Activated T-helper 9 cell treated with anti-CD3 and anti-CD28 coated beads, Interleukin-2, amount 50 U/mL, for 16 hours (primary cell): ENCODE measurements at places on chromosomes 6 and 20.

DNA sequence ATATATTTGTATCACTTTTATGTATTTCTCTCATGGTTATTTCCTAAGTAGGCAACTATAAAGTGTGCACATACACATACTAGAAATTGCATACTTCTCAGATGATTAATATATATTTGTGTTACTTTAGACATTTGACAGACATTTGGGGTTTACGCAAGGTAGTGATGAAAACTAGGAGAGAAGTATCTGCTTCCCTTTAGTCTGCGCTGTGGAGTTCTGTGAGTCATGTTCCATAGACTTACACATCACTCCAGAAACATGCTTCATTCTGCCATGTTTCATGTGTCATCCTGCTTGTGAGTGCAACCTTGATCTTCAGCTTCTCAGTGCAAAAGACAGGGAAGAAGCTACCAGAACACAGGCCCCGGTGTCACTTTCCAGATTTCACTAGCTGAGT is 200.7 kb upstream of the BMP2 start:
- no peak for DNase-seq

DNA sequence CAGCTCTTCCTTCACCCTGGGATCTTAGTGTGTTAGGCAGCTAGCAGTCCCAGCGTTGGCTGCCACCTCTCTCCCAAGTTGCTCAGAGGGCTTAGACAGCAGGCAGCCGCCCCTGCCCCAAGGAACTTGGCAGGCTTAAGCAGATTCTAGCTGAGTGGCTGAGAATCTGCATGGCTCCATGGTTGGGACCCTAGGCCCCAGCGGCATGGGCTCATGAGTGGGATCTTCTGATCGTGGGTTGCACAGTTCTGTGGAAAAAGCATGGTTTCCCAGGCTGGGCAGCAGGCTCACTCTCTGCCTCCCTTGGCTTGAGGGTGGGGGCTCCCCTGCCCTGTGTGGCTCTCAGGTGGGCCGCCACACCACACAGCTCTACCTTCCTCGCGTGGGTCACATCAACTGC is 1624.9 kb downstream of the GRIK2 start:
- no peak for DNase-seq

DNA sequence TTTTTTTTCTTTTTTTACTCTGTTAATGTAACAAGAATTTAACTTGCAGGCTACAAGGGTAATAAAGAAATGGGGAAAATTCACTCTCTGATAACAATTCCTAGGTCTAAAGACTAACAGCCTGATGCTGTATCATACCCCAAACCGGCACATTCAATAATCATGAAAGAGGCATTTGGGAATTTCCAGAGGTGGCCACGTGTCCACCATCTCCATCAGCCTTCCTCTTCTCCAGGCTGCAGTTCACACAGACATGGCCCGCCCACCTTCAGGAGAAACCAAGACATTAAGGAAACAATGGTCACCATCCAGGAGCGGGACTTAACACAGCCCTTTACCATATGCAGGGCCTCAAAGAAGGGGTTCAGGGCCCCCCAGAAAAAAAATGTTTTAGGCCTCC is 44.8 kb downstream of the PDE10A start:
- DNase-seq = no peak

- DNase-seq = no peak
Measured at GRCh38 chr6:2552526-2553154, 198.1 kb downstream of the MYLK4 start.

DNA sequence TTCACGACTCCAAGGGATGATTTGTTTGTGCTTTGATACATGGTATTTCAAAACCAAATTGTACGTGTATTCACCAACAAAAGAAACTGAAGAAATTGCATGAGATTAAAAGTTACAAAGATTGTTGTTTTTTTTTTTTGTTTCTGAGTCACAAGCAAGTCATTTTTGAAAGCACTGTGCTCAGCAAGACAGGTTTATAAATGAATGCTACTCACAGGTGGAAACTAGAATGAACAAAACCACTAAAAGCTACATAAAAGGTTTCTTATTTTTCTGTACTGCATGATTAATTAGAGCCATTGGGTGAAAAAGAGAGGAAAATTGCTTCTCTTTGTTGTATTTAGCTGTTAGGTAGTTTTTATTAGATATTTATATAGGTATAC is 90.2 kb upstream of the RIPOR2 start:
- no peak for DNase-seq
